ENCODE measurements at places on chromosomes 2 and 18.
A peak's percentile ranks its signal among the peaks of the same experiment; 100 is the strongest.

GRCh38 chr2:219028996-219029828, 12.1 kb downstream of the CFAP65 start:
- DNase-seq = no peak

GRCh38 chr18:31233621-31234275, 71.1 kb upstream of the DSC1 start:
- DNase-seq = no peak

- peak; percentile 91 for DNase-seq
Measured at GRCh38 chr2:240819858-240820606, at the start of gene KIF1A. TSS of gene KIF1A (minus strand) at chr2:240820219. CDS start at chr2:240797752, 22,467 bp downstream.

- DNase-seq = no peak
Measured at GRCh38 chr18:14944838-14945237, 196.9 kb downstream of the ANKRD30B start.

DNA sequence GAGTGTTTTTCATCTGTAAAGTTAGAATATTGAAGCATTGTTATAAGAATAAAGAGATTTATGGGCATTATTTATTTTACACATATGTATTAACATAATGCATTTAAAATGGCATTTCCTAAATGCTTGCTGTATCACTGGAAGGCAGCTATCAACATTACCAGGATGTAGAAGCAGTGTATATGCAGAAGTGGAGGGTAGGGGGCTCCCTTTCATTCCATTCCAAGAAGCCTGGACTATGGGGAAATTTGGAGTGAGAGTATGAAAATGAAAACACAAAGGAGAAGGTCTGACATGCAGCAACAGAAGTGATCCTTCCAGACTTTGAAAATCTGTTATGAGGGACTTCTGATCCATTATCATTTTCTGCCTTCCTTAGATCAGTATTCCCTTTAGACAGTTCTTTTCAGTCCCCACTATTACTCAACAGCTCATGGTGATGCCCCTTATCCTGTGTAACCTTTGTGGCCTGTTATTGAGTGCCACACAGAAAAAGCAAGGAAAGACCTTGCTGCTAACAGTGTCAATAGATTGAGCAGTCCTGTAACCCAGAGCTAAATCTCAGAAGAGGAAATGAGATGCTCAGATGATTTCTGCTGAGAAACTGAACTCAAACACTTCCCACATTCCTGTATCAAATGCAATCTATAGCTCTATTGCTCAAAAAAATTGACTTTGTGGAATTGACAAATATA, 216.6 kb downstream of the HNMT start:
- DNase-seq = no peak

- DNase-seq = no peak
Measured at GRCh38 chr2:121284463-121285449, at the start of gene TFCP2L1. TSS of gene TFCP2L1 (minus strand) at chr2:121285202. CDS start at chr2:121285109, 93 bp downstream.

DNA sequence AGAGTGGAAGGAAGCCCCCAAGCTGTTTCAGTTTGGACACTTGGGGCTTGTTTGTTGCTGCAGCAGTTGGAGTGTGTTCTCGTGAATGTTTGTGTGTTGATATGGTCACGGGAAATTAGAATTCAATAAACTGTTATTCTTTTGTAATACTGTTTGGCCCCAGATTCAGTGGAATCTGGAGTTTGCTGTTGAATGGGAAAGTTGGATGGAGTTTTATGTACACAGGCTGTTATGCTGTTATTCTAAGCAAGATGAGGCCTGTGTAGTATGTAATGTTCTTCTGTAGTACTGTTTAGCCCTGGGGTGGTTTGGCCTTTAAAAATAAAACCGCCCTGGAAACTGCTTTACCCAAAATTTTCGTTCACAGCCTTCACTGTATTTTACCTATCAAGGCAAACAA, 810.4 kb upstream of the HS6ST1 start:
- no peak for DNase-seq

GRCh38 chr2:156903335-156903734, 354.2 kb upstream of the GALNT5 start:
- DNase-seq = no peak

GRCh38 chr18:27206411-27206810, 21.3 kb upstream of the CHST9 start:
- DNase-seq = no peak

- DNase-seq = no peak
Measured at GRCh38 chr2:42324244-42324643, 36.8 kb downstream of the COX7A2L start.

- no peak for DNase-seq
Measured at GRCh38 chr2:25926984-25927756, 48.9 kb upstream of the ASXL2 start.

GRCh38 chr18:75981102-75981501, 513.9 kb downstream of the ZNF516 start:
- no peak for DNase-seq

GRCh38 chr18:72542342-72542741, 1.8 kb downstream of the CBLN2 start:
- DNase-seq = no peak

DNA sequence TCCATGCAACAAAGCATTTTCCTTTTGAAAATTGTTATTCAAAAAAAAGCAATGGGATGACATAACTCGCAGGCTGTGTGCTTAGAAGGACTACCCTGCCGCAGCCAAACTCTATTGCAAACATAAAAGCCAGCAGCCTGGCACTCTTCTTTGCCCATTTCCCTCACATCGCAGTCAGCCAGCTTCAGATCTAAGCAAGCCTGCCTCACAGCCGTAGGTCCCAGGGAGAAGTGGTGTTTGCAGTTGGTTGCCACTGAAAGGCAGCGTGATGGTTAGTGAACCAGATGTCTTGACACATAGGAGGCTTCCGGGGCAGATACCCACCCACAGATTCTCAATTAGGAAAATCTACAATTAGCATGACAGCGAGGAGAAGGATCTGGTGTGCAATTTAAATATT, 655.2 kb downstream of the RNF144A start:
- peak; percentile 28 for DNase-seq

DNA sequence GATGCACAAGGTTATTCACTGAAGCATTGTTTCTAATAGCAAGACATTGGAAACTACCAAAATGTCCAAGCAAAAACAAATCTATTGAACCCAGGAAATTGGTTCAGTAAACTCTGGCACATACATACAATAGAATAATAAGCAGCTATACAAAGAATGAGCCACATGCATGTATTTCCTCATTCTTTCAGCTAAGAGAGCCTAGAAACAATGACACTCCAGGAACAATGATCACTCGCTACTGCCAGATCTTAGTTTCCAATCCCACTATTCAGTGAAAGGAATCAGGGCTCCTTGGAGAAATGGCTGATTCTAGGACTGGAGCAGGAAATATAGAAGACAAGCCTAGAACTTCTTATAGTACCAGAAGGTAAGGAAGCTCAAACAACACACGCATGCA, 221.9 kb upstream of the AGAP1 start:
- DNase-seq = no peak

- no peak for DNase-seq
Measured at GRCh38 chr2:240418311-240418710, 17.2 kb upstream of the GPC1 start.

All from hippocampal formation (tissue), 2 donors.